NCI-H1694 (cell line): ENCODE measurements at places on chromosomes 5 and 9.

DNA sequence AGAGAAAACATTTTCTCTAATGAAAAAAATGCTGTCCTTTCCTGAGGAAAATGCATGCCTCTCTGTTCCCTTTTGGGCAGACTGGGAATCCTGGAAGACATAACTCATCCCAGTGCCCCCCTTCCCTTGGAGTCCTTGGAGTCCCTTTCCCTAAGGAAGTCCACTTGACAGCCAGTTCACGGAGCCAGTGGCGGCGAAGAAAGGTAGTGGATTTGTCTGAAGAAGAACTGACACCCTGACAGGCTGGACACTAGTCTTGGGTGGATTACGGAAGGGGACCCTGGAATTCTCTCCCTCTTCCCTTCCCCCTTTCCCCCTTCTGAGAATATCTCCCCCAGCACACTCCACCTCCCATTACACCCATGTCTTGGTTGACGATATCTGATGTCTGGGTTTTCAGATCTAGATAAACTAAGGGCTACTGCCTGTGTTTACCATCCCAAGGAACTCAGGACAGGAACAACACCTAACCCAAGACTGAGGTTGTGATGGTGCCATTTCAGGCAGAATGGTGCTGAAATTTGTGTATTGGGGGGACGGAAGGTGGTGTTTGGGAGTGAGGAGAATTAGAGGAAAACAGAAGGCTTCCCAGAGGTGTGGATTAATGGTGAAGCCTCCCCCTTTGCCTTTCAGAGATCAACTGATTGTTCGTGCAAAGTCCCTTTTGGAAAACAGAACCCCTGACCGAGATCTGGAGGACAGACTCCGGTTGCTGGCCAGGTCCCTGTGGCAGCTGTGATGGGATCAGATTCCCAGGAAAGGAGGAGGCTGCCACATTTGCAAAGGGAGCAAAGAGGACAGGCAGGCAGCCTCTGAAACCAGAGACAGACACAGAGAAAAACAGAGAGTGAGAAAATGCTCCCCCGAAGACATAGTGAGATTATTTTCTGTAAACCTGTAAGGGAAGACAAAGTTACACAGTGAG, 704 bp downstream of the SPARC start:
- no peak for DNase-seq

DNA sequence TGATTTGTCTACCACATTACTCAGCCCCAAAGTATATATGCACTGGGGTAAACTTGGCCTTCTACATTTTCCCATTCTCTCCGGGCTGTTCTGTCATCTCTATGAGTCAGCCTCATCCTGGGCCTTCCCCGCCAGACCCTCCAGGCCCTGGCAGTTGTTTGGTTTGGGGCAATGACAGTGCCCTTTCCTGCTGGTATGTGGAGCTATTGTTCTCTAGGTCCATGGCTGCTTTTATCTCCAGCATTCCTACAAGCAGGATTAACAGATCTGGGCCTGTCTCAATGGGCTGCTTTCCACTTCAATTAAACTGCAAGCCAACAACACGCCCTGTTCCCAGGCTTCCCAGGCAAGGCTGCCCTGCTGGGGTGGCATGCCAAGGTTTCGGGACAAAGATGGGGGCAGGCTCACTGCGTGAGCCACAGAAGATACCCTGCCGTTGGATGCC, 136.4 kb downstream of the SLIT3 start:
- DNase-seq: no peak

DNA sequence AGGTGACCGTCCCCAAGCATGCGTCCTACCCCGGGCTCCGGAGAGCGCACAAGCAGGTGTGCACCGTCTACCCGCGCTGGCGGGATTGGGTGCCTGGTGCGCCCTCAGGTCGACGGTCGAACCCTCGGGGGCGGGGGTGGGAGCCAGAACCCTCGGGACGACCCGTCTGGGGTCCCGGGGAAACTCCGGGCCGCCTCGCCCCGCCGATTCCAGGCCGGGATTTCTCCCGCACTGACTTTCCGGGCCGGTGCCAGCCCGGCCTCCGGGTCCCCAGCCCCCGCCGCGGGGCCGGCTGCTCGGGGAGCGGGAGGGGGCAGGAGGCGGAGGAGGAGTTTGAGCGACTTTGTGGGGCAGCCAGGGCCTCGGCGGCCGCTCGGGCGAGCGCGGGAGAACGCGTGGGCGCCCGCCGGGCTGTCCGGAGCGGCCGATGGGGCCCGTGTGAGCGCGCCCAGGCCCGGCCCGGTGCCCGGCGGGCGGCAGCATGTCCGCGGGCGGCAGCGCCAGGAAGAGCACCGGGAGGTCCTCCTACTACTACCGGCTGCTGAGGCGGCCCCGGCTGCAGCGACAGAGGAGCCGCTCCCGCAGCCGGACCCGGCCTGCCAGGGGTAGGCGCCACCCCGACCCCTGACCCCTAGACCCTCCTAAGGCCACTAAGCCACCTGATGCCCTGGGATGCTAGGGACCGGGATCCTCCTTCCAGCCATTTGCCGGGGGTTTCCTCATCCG, at the start of gene DAB2IP:
Gene DAB2IP (plus strand): TSS at position 340 of the 726 bp plus-strand sequence. CDS start 142 bp downstream, at position 482.
- DNase-seq: peak; percentile 5

- no peak for DNase-seq
Observed at GRCh38 chr9:83322438-83322837, 215.8 kb downstream of the FRMD3 start.

DNA sequence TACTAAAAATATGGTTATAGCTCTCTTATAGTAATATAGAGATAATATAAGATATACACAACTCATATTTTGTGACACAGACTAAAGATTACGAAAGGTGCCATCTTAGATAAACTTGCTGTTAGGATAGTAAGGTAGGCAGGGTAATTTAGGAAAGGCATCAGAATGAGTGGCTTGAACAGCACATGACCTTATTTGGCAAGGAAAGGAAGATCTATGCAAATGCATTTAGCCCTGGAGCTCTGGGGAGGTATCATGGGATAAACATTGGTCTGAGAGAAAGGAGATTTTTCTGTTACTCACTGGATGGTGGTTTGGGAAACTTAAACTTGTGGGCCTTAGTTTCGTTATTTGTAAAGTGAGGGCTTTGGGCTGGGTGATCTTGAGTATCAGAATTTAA, 65.8 kb downstream of the KCTD16 start:
- no peak for DNase-seq

DNA sequence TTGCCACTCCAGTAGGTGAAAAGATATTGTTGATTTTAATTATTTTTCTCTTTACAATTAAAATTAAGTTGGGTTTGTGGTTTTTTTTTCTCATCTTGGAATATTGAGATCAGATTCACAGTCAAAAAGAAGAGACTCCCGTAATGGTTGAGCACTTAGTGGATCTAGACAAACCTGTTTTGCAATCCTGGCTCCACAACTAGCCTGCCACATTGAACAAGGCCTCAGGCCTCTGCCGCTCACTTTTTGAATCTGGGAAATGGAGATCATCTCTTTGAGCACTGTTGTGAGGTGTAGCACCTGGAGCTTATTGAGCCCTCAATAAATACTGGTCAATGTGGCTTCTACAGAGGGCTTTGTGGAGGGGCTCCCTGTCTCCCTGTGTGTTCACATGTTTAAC, 37.1 kb upstream of the RARS1 start:
- DNase-seq: no peak

- no peak for DNase-seq
Observed at GRCh38 chr9:96458226-96458625, 8.3 kb downstream of the HABP4 start.

GRCh38 chr9:37508834-37509206, 23.1 kb downstream of the POLR1E start:
- DNase-seq: no peak

DNA sequence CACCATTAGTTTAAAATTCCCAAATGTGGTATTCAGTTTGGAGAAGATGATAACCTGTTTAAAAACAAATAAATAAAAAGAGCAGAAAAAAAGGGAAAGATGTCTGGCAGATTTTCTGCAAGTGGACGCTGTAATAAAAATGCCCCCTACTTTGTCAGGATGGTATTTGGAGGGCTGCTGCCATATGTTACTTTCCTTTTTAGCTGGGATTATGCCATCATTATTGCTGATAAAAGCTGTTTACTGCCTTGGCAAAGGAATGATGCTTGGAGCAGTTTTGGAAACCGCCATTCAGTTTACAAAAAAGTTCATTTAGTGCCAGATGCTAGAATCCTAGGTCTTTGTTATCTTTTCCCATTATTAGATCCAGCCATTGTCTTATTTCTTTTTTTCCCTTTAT, 104.8 kb downstream of the PBX3 start:
- DNase-seq: peak; percentile 87

GRCh38 chr5:18720002-18720401, 1085.7 kb downstream of the TAF11L14 start:
- DNase-seq: no peak

- DNase-seq: no peak
Observed at GRCh38 chr9:97910357-97910756, 11.9 kb downstream of the TRMO start.

DNA sequence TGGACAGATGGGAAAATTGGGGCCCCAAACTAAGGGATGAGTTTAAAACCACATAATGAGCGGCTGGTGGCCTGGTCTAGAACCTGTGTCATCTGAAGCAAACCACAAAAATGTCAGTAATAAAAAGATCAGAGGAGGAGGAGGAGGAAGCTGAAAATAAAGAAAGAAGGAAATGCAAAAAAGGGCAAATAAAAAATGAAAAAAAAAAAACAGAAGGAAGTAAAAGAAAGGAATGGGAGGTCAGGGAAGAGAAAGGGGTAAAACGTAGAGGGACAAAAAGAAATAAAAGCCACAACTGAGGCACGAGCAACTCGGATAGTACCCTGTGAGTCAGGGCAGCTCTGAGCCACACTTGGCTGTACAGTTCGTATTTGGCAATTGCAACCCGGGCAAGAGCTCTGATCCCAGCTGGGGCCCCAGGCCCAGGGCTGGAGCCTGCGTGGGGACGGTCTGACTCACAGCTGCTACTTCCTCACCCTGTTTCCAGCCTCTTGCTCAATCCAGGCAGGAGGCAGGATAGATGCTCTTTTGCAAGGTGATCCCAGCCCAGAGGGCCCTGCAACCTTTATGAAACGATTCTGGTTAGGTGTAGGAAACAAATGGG, 137.9 kb upstream of the TRIM32 start:
- DNase-seq: no peak

DNA sequence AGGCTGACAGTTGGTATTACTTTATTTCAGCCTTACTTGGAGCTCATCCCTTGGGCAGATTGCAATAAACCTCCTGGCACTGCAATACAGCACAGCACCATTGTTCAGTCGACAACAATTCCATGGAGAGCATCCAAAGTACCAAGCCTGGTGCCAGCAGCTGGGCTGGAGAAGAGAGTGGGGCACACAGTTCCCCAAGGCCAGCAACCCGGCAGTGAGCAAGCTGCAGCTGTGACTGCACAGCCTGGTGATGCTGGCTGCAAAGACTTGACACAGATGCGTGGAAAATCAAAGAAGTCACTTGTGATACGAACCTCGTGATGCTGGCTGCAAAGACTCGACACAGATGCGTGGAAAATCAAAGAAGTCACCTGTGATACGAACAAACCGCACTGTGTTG, 125.4 kb downstream of the ATPSCKMT start:
- DNase-seq: no peak

DNA sequence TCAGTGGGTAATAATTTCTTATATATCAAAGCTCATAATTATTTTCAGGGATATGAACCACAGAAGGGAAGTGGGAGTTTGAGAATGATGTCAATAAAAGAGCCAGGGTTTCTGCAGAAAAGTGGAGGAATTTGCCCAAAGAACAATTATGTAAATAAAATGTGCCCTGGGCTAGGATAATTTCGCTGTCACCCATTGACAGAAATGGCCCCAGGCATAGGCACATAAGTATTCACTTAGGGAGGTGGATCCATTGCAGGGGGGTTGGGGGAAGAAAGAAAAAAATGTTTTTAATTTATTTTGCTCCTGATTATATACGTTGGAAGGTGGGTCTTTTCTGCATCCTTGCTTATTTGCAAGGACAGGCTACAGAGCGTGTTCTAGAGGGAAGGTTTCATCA, 135.1 kb upstream of the IRX2 start:
- no peak for DNase-seq

GRCh38 chr9:136711751-136712689, at the start of gene DIPK1B:
DIPK1B (plus strand) TSS chr9:136712572; CDS start chr9:136712666, 94 bp downstream.
- DNase-seq: peak; percentile 26

- no peak for DNase-seq
Observed at GRCh38 chr9:80061940-80062339, 490.2 kb downstream of the TLE4 start.

DNA sequence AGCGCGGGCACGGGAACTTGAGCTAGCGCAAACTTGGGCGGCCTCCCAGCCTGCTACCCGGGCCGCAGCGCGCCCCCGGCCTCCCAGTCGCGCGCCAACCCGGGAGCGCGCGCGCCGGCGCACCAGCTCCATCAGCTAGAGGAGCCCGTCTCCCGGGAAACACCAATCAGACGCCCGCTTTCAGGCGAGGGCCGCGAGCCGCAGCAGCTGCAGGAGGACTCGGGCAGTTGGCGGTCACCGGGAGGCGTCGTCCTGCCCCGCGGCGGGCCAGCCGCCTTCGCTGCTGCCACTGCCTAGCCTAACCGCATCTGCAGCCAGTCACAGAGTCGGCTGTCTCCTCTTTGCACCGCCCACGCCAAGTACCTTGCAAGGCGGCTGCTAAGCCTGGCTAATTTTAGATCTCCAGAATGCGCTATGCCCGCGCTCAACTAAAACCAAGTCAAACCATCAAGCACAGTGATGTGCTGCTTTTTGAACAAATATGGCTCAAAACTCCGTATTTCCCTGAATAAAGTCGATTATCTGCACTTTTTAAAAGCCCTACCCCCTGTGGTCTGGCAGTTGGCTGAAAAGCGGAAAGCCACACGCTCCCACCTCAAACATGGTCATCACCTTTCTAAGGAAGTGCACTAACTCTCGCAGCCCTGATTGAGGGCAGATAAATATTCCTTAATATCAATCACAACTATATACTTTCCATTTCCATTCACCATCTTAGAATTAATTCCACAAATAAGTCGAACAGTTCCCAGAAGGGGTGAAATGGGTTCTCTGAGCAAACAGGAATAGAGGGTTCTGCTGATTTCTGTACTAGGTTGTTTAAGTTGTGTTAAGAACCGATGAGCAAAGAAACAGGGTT, 221.8 kb downstream of the MEF2C start:
- no peak for DNase-seq

DNA sequence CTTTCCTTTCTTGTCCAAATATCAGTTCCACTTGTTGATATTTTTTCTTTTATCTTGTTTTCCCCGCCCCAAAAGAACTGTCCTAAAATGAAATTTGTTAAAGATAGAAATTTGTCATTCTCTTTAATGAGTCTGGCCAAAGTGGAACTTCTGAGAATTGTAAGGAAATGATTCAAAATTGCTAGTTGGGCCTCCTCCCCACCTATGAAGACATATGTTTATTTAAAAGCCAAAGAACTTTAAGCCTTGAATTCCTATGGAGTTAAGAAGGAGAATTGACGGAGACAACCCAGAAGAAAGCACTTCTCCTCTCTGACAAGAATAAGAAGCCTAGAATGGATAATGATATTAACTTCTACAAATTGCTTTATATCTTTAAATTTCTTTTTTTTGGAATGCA, 59.1 kb upstream of the ALDH1A1 start:
- no peak for DNase-seq

GRCh38 chr9:20948703-20949102, 82.7 kb downstream of the HACD4 start:
- no peak for DNase-seq

- no peak for DNase-seq
Observed at GRCh38 chr5:59062986-59063683, 480.3 kb downstream of the RAB3C start.

- no peak for DNase-seq
Observed at GRCh38 chr9:132789719-132790118, 88.4 kb downstream of the AK8 start.

GRCh38 chr9:90774682-90775081, 26.9 kb upstream of the SYK start:
- no peak for DNase-seq

GRCh38 chr5:157514974-157515373, 55.0 kb downstream of the NIPAL4 start:
- no peak for DNase-seq
